Right atrium auricular region (tissue), 2 donors: ENCODE measurements at places on chromosomes 12 and 14. TPM values are rescaled to one million over a fixed set of nuclear protein-coding genes. Genes with fewer than 3 reads are reported as not detected.
A peak's percentile ranks its signal among the peaks of the same experiment; 100 is the strongest.

DNA sequence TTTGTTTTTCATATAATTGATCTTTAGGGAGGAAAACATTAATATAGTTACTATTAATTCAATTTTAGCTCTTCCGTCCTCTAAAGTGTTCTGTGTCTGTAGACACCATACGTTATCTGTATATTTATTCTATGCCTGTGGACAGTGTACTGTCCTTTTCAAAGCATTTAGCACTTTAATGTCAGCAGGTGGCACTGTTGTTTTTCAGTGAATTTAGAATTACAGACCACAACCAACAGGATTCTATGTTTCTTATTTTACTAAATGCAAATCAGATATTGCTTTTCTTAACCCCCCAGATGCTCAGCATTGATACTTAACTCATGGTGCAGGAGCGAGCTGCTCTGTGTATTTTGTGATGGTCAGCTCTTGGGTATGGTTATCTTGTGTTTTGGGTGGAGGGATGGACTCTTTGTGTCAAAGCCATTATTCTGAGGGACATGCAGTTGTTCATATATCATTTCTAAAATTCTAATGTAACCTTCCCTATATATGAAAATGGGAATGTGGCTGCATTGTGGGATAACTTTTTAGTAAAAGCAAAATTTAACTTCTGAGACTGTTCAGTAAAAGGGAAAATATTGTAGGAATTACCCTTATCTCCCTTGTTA, 65.2 kb downstream of the PAPOLA start:
- no peak for DNase-seq

- DNase-seq, result peak; percentile 36
Observed at GRCh38 chr14:100896369-100897060, 7.0 kb downstream of the RTL1 start.

- DNase-seq, result no peak
Observed at GRCh38 chr14:47022721-47023120, 371.1 kb upstream of the RPL10L start.

DNA sequence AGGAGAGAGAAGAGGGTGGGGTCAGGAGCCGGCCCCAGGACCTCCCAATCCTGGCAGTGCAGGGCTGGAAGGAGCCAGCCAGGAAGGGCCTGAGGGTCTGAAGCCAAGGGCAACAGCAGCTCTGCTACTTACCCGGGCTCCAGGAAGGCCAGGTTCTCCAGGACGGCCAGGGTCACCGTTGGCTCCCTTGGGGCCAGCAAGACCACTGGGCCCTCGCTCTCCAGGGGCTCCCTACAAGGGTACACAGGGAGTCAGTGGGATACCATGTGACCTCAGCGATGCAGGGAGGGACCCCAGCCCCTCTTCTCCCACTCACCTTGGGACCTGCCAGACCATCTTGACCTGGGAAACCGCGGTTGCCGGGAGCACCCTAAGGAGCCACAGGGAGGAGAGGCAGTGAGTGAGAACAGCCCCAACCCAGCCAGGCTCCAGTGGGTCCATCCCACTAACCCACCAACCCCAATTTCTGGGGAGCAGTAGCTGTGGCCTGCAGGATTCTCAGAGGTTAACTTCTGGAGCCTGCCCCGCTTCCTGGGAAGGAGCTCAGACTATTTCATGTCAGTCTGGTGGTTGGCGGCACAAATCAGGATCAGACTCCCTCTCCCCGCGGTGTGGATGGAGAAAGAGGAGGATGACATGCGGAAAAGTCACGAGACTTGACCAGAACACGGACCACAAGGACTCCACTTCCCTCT, 18.5 kb downstream of the COL2A1 start:
- DNase-seq, result no peak

DNA sequence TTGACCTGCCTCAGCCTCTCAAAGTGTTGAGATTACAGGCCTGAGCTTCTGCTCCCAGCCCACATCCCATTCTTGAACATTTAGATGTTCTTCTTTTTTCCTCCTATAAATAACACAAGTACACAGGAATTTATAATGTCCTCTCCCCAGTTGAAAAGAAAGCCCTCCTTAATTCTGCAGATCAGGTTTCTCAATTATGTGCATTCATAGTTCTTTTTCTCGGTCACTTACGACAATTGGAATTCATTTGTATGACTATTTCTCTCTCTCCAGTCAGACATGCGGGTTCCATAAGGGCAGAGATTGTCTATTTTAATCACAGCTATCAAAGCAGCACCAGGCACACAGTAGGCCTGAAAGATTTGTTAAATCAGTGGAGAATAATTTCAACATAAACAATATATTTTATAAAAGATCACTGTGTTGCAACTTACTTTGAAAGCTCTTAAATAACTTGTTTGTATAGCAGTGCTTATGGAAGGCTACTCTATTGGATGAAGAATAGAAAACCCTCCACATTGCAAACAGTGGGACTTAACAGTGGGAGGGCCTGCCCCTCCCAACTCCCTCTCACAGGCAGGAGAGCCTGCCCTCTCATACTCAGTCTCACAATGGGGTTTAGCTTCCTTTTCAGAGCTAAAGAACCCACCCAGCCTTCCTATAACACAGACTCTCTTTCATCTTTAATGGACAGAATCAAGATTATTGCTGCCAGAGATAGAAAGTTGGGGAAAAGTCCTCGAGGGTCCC, 84.1 kb upstream of the TRAF3 start:
- DNase-seq, result no peak

GRCh38 chr12:69897744-69898143, 72.7 kb downstream of the MYRFL start:
- no peak for DNase-seq

DNA sequence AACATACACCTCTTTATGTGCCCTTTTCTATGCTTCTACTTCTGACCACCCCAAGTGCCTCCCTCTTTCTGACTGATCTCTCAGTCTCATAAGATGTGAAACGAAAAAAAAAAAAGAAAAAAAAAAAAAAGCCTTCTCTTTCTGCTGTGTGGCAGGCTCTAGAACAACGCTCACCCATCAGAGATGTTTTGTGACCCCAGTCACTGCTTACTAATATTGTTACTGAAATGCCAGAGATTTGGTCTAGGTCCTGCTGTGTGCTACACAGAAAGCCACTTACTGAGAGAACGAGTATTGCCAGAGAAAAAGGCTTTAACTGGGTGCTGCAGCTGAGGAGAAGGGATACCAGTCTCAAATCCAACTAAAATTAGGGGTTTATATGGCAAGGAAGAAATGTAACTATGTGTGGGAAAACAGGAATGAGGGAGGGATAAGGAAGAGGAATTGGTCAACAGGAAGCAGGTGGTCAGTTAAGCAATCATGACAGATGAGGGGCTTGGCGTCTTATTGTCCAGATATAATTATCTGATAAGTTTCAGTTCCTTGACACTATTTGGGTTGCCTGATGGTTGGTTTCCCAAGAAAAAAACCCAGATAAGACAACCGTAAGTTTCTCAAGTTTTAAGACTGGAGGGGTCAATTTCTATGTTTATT, 149.0 kb downstream of the NAV3 start:
- DNase-seq, result no peak

- DNase-seq, result no peak
Observed at GRCh38 chr12:57552835-57553313, 3.0 kb downstream of the KIF5A start.

- DNase-seq, result no peak
Observed at GRCh38 chr14:89036371-89036770, 211.9 kb downstream of the TTC8 start.

DNA sequence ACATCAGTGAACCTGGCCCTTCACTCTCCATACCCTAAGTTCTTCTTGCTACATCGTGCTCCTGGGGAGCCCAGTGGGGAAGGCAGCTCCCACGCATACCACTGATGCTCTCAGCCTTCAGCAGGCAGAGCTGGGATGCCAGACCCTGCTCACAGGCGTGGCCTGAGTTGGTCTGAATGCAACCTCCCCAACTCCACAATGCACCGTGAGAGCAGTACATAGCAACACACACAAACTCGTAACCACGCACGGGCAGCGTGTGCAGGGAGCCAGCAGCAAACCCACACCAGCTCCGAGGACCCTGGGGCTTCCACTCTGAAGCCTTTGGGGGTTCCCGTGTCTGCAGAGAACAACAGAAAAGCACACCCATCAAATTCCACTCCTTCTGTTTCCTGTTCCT, 37.3 kb downstream of the ANO2 start:
- peak; percentile 21 for DNase-seq

- DNase-seq, result no peak
Observed at GRCh38 chr12:104695453-104696148, 238.9 kb downstream of the CHST11 start.

- no peak for DNase-seq
Observed at GRCh38 chr12:93601591-93601990, 29.1 kb downstream of the SOCS2 start.

DNA sequence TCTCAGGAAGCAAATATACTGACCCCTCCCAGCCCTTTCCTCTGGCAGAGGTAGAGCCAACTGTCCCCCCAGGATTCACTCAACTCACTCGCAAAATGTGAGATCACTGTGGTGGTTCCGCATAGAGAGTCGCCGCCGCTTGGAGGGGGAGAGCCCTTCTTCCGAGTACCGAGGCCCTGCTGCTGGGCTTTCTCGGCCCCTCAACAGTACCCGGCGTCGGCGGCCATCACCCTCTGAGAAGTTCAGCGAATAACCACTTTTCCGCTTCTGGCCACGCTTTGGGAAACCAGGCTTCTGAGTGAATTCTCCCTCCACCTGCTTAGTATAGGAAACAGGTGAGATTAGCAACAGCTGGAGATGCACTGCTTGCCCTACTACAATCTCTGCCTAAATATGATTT, 31.1 kb downstream of the BAZ2A start:
- DNase-seq, result no peak

DNA sequence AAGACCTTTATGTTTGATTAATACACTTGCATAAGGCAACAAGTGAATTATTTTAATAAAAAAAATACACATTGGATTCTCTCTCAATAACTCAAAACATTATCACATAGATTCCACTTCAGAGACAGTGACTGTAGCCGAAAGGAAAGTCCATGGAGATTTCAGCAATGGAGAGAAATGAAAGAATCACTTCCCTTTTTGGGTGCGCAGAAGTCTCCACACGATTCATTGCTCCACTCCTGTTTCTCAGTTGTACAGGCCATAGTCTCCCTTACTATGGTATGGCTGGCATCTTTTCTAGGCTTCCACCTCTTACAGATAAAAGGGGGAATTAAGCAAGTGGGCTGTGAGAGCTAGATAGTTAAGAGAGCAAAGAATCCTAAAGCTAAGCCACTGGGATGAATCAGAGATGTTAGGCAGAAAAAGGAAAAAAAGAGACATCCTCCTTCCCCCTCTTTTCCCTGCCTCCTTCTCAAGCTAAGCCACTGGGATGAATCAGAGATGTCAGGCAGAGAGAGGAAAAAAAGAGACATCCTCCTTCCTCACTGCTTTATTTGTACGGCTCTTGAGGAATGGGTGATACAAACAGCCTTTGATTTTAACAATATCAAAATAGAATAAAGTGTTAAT, 16.3 kb downstream of the ST8SIA1 start:
- no peak for DNase-seq

GRCh38 chr12:2341051-2341751, 288.4 kb downstream of the CACNA1C start:
- DNase-seq, result no peak

DNA sequence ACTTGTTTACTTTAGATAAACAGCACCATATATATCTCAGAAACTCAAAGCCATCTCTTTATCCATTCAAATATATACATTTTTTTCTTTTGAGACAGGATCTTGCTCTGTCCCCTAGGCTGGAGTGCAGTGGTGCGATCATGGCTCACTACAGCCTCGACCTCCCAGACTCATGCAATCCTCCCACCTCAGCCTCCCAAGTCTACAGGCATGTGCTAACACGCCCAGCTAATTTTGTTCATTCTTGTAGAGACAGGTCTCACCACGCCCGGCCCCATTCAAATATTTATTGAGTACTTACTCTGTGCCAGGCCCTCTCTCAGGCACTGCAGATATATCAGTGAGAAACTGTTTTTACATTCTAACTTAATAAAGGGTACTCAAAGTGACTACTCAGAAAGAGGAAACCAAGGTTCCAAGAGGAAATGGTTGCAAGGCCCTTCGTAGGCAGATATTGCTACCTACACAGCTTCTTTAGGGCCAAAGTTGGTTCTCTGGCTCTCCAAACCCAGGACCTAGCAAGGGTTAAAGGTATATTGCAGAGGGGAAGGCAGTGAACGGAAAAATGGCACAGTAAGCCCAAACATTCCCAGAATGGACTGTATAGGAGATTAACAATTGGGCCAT, 2.9 kb downstream of the ATXN3 start:
- no peak for DNase-seq

- no peak for DNase-seq
Observed at GRCh38 chr12:123966596-123966995, 6.0 kb downstream of the CCDC92 start.

DNA sequence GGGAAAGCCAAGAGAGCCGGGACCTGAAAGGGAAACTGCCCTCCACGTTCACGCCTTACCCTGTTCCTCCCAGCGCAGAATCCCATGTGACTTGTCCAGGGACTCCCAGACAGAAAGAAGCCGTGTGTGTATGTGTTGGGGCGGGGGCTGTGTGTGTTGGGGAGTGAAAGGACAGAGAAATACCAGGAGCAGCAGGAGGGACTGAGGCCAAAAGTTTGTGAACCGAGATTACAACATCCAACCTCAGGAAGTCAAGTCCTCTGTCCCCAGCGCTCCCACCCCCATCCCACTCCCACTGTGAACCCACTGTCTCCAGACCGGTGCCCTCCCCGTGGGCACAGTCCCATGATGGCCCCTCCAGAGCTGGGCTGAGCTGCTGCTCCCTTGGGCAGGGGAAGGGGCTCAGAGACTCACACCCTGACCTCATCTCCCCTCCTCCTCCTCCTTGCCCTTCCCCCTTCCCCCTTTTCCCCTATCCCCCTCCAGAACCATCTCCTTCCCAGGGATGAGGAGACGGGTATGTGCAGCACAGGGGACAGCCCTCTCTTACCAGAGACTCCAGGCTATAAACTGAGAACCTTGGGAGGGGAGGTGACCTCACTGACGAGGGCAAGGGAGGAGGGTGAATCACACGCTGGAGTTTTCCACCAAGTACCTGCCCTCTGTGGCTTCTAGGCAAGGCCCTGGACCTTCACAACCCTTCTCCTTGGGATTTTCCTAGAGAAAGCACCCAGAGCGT, at the start of gene SLC6A12:
Gene SLC6A12, minus strand, starts transcription at position 155 of the 739 bp plus-strand sequence. CDS start 4,171 bp downstream, outside the sequence.
- no peak for DNase-seq

GRCh38 chr12:116395396-116395795, 117.9 kb upstream of the MED13L start:
- DNase-seq, result no peak

GRCh38 chr14:73662487-73662943, 17.7 kb downstream of the DNAL1 start:
- no peak for DNase-seq

Gene DHRS2
- not detected for total RNA-seq

Gene PGF
- total RNA-seq, result 7.0 TPM

Gene VSIG10
- total RNA-seq, result 11.0 TPM

Gene RPS29
- total RNA-seq, result 1,499 TPM

Gene TEX52
- total RNA-seq, result not detected

Gene TSPAN19
- total RNA-seq, result not detected

Gene SDSL
- total RNA-seq, result 2.8 TPM

Gene B3GNT4
- total RNA-seq, result not detected

Gene FAM90A1
- total RNA-seq, result not detected

Gene SLC39A5
- total RNA-seq, result not detected

Gene ACVRL1
- 48.1 TPM for total RNA-seq

Gene INHBE
- not detected for total RNA-seq

Gene ESYT1
- 25.4 TPM for total RNA-seq

Gene SLC17A8
- total RNA-seq, result not detected
